ENCODE measurements at places on chromosomes 16 and 17.

DNA sequence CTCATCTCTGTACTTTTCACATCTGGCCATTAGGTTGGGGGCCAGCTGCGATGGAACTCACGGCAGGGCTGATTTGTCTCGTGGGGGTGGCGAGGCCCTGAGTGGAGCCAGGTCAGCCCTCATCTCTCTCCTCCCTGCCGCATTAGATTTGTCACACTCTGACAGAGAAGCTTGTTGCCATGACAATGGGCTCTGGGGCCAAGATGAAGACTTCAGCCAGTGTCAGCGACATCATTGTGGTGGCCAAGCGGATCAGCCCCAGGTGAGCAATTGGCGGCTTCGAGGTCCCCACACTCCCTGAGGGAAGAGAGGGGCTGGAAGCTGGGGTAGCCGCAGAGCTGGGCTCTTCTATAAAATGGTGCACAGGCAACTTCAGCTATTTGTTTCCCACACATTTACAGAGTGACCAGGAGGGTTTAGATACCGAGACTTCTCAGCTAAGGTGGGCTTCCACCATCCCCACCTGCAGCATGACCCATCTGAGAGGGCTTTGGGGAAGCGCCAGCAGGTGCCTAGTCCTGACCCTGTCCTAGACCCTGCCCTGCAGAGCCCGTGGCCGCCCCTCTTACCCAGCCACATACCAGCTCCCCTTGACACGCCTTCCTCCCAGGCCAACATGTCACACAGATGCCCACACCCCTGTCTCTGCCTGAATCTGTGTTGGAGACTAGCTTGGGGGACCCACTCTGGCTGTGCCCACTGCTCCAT lies 8.4 kb downstream of the TMEM98 start:
- DNase-seq = no peak

GRCh38 chr16:53952215-53953208 lies 248.6 kb downstream of the FTO start:
- no peak for DNase-seq

GRCh38 chr17:71039391-71039790 lies 870.1 kb downstream of the KCNJ2 start:
- DNase-seq = no peak

DNA sequence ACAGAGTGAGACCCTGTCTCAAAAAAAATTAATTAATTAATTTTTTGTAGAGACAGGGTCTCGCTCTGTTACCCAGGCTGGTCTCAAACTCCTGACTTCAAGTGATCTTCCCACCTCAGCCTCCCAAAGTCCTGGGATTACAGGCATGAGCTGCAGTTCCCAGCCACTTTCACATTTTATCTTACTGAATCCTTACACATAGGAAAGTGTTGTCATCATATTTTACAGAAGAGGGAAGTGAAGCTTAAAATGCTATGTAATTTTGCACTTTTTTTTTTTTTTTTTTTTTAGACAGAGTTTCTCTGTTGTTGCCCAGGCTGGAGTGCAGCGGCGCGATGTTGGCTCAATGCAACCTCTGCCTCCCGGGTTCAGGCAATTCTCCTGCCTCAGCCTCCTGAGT lies 21.1 kb upstream of the ZNF629 start:
- DNase-seq = no peak

GRCh38 chr17:76371656-76372628 lies 12.5 kb upstream of the SPHK1 start:
- peak; percentile 70 for DNase-seq

- no peak for DNase-seq
Measured at GRCh38 chr17:81328978-81329926, 34.1 kb upstream of the SLC38A10 start.

- no peak for DNase-seq
Measured at GRCh38 chr16:30699615-30700099, 686 bp downstream of the SRCAP start.

DNA sequence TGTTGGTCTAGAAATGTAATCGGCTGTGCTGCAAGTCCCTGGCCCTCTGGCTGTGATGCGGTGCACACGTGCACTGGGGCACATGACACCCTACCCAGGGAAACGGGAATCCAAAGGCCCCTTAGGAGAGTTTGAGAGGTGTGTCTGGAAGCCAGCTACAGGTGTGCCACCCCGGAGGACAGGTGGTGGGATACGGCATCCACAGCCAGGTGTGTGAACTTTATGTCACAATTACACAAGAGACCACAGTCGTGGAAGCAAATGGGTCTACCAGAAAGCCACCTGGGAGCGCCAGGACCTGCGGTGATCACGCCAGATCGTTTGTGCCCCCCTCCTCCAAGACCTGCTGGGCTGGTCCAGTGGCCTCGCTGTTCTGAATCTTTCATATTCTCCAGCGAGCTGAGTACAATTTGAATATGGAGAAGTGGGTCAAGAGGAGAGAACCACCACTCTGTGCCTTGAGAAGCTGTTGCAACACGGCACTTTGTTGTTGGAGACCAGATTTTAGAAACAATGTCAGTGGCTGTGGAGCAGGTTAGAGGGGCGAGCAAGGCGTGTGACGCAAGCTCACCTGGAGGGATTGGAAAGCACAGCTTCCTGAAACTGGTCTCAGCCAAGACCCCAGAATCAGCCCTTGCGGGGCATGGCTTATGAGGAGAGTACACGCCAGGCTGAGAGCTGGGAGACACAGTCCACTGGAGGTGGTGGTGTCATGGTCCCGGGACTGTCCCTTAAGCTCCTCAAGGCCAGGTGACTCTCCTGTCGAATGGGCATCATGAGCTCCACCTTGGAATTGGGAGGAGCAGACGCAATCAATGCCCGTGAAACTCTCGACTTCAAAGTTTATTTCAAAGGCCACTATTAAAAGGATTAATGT lies 37.4 kb downstream of the COX4I1 start:
- no peak for DNase-seq

DNA sequence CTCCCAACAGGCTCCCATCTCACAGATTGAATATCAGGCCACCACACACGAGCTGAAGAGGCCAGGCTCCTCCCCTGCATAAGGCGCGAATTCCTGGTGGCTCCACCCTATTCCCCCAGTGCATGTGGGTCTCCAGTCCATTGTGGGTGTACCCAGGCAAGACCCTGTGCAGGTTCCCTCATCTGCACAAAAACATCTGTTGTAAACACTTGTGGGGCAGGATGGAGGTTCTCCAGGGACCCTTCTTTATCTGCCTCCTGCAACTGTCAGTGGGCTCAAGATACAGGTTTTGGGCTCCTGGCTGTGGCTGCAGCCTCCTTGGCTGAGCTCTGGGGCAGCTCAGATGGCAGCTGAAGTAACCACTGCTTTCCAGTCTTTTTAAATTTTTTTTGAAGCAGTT lies 17.6 kb upstream of the LGALS9 start:
- no peak for DNase-seq

GRCh38 chr16:12300490-12300889 lies 324.0 kb downstream of the SNX29 start:
- DNase-seq = no peak

GRCh38 chr17:66602659-66603384 lies 232.1 kb upstream of the CACNG5 start:
- no peak for DNase-seq

DNA sequence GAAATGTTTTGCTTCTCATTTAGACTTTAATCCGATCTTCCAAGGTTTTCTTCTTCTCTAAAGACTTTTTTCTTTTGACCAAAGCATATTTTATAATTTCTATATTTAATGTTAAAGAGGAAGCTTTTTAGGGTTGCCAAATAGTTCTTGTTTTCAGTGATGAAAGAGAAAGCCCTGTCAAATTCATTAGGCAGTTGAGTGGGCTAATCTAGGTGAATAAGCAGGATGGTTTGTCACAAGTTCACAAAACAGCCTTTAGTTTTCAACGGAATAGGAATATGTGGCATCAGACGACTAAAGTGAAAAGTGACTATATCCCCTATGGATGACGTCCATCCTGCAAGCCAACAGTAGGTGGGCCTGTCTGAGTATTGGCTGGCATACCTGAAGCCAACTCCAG lies 118.8 kb downstream of the NLK start:
- DNase-seq = no peak

DNA sequence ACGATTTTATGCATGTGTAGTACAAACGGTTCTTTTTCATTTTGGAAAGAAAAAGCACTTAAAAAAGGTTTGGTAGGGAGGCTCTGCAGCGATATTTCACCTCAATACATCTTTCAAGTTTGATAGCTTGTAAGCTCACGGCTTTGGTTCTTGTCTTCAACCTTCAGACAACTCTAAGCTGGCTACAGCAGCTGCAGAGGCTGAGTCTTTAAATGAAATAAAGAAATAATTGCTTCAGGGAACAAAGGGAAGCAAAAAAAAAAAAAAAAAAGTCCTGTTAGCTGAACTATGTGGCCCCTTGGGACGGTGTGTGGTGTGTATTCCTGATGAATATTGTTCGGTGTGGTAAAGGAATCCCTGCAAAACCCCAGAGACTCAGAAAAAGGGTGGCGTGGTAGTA lies 265.1 kb downstream of the NTN1 start:
- DNase-seq = no peak

GRCh38 chr16:89446136-89446974 lies 44.0 kb downstream of the ANKRD11 start:
- DNase-seq = no peak

- no peak for DNase-seq
Measured at GRCh38 chr17:36671144-36671543, 69.8 kb downstream of the MRM1 start.

DNA sequence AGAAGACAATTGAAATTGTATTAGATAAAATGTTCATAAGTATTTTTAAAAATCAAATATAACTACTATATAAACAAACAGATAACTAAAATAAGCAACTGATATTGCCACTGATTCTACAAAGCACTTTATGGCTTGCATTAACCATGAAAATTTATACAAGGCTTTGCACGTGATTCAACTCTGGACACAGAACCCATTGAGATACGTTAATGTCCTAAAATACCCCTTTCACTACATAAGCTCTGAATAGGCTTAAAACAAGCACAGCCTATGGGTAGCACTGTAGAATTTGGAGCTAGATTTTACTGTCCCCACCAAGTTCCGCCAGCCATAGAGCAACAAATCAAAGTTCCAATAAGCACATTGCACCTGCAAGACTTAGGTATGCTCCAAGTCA lies 4.5 kb downstream of the ZNF652 start:
- no peak for DNase-seq

- DNase-seq = no peak
Measured at GRCh38 chr17:81416612-81417011, 21.4 kb downstream of the BAHCC1 start.

DNA sequence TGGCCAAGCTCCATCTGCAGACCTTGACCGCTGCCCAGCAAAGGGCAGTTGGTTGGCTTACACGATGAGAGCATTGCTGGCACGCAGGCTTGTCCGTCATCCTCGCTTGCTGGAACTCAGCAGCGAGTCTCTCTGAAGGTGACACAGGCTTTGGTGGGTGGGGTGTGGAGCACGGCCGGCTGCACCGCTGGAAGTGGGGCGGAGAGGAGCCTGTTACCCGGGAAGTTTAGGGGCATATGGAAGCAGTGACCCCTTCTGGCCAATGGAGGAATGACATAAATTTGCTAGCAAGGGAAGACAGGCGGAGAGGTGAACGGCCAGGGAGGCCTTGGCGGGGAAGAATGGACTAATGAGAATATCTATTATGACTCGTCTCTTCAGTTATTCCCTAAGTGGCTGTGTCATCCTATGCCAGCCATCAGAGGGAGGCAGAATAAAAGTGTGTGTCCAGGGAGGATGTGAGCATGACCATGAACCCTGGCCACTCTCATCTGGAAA lies 65.9 kb upstream of the SDK2 start:
- peak; percentile 10 for DNase-seq

DNA sequence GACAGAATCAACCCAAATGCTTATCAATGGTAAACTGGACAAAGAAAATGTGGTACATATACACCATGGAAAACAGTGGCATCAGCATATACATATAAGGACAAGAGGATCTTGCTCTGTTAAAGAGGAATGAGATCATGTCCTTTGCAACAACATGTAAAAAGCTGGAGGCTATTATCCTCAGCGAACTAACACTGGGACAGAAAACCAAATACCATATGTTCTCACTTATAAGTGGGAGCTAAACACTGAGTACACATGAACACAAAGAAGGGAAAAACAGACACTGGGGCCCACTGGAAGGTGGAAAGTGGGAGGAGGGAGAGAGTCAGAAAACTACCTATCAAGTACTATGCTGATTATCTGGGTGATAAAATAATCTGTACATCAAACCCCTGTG lies 447.3 kb upstream of the MAF start:
- no peak for DNase-seq

GRCh38 chr17:31293581-31293980 lies 3.5 kb downstream of the OMG start:
- no peak for DNase-seq

All from fibroblast of skin of left biceps (primary cell).